ENCODE measurements at places on chromosomes 6 and 20. TPM values are rescaled to one million over a fixed set of nuclear protein-coding genes. Genes with fewer than 3 reads are reported as not detected.

SOX12 gene
- 67.0 TPM for total RNA-seq

CGA gene
- total RNA-seq, result not detected

- H3K36me3 ChIP-seq, result no peaks in the 10 kb centered on the region
- no peak for DNase-seq
- no peak overlapping the region for H3K4me3 ChIP-seq
- H3K4me1 ChIP-seq, result no peaks in the 10 kb centered on the region
- H3K27ac ChIP-seq, result no peak overlapping the region
Measured at GRCh38 chr6:7979831-7980230, 69.2 kb upstream of the TXNDC5 start.

DNA sequence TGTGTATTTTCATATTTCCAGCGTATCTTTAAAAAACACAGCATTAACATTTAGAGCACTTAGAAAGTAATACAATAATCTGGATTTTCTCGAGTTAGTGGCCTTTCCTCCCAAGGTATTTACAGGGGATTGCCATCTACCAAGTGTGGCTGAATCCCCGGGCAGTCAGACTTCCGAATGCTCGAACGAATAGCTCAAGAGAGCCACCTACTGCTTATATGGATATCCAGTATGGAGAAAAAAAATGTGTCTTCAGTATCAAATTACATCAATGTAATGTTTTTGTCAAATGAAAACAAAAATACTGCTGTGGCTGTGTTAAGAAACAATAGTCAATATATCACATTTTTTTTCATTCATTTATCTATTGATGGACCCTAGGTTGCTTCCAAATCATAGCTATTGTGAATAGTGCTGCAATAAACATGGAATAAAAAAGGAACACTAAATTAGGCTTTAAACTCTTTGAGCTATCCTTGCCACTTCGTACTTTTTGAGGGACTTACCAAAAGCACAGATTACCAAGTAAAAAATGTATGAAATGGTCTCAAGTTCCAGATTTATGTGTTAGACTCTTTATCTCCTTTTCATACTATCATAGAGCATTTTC, 654.5 kb upstream of the PTCHD4 start:
- no peaks in the 10 kb centered on the region for H3K27me3 ChIP-seq
- H3K36me3 ChIP-seq, result no peaks in the 10 kb centered on the region
- H3K4me1 ChIP-seq, result peaks cover 3% of the 10 kb centered on the region
- H3K27ac ChIP-seq, result no peak overlapping the region

GRCh38 chr20:13149371-13150105, 71.5 kb upstream of the ISM1 start:
- no peaks in the 10 kb centered on the region for H3K27me3 ChIP-seq
- no peak overlapping the region for H3K4me3 ChIP-seq
- H3K36me3 ChIP-seq, result no peaks in the 10 kb centered on the region
- H3K27ac ChIP-seq, result no peak overlapping the region
- H3K4me1 ChIP-seq, result no peaks in the 10 kb centered on the region
